ENCODE measurements at places on chromosomes 1 and 21.

DNA sequence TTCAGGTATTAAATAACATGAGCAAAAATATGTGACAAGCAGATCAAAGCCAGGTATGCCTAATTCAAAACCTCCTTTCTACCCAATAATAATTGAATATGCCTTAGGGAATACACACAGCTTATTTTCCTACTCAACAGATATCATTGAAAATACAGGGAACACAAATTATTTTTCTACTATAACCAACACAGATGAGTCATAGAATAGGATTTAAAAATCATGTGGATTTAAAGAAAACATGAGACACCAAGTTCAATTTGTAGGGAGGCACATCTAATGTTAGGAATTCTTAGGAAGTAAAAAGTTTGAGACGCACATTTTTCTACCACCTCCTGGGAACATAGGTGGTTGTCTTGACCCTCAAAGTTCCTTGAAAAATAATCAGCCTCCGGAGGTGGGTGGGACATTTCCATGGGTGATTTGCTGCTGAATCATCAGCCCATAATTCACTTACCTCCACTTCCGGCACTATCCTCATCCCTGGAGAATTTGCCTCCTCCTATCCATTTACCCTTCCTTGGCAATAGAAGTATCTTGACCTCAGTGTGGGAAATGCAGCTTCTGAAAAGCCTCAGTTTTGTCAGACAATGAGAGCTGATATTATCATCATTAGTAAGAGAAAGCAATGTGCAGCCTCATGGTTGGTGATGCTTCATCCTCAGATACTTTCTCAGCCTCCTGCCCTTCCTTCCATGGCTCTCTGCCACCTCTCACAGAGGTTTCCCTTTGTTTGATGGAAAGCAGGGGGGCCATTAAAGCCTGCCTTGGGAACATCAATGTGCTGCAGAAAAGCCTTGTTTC is 33.5 kb upstream of the RGS4 start:
- peak; percentile 72 for DNase-seq

- DNase-seq = no peak
These were observed 836 bp downstream of the CDC7 start for GRCh38 chr1:91501523-91501851.

GRCh38 chr1:163300568-163300967 is 21.2 kb upstream of the NUF2 start:
- no peak for DNase-seq

DNA sequence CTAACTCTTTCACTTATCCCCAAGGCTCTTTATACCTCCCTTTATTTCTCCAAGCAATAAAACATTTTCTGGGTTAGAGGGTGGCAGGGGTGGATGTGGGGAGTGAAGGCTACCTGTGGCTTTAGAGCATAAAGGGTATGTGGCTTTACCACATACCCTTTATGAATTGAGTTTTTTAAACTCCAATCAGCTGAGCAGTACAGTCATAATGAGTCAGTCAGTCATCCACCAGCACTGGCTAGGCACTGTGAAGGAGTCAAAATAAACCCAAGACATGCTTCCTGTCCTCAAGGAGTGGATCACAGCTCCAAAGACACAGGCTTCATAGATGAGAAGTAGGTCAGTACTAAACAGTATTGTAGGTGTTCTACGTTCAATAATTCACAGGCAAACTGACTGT is 2.6 kb upstream of the TDRD10 start:
- DNase-seq = no peak

DNA sequence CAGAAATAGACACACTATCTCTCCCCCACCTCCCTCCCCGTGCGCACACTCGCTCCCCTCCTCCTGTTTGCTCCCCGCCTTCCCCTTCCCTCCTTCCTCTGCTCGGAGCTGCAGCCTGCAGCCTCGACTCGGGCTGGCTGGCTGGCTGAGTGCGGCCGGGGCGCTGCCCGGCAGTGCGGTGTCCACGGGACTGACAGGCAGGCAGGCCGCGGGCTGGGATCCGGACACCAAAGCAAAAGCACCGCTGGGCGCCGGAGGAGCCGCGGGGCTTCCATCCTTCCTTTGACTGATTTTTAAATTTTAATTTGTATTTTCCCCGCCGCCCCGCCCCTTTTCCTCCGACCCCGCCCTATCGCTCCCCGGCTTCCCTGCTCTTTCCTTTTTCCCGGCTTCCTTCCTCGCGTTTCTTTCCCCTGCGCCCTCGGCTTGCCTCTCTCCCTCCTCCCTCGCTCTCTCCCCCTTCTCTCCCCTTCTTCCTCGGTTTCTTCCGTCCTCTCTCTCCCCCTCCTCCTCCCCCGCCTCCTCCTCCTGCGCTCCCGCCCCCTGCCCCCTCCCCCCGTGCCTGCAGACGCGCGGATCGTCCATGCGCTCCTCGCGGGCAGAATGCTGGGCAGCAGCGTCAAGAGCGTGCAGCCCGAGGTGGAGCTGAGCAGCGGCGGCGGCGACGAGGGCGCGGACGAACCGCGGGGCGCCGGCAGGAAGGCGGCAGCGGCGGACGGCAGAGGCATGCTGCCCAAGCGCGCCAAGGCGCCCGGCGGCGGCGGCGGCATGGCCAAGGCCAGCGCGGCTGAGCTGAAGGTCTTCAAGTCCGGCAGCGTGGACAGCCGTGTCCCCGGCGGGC is 109.4 kb downstream of the NAV1 start:
- no peak for DNase-seq

DNA sequence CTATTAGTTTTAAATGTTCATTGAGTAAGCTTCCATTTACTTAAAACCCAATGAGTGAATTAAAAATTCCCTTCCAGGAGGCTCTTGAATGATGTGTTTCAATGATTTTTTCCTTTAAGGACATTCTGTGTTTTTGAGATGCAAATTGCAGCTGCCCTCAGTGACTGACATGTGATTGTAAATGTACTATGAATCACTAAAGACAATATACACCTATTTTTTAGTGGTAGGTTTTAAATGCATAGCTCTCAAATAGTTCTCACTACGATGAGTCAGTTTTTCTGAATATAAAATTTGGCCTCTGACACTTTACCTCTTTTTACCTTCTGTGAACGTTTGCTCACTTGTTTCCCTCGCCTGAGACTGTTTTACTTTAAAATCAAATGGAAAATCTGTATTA is 204.7 kb downstream of the BARHL2 start:
- DNase-seq = no peak

DNA sequence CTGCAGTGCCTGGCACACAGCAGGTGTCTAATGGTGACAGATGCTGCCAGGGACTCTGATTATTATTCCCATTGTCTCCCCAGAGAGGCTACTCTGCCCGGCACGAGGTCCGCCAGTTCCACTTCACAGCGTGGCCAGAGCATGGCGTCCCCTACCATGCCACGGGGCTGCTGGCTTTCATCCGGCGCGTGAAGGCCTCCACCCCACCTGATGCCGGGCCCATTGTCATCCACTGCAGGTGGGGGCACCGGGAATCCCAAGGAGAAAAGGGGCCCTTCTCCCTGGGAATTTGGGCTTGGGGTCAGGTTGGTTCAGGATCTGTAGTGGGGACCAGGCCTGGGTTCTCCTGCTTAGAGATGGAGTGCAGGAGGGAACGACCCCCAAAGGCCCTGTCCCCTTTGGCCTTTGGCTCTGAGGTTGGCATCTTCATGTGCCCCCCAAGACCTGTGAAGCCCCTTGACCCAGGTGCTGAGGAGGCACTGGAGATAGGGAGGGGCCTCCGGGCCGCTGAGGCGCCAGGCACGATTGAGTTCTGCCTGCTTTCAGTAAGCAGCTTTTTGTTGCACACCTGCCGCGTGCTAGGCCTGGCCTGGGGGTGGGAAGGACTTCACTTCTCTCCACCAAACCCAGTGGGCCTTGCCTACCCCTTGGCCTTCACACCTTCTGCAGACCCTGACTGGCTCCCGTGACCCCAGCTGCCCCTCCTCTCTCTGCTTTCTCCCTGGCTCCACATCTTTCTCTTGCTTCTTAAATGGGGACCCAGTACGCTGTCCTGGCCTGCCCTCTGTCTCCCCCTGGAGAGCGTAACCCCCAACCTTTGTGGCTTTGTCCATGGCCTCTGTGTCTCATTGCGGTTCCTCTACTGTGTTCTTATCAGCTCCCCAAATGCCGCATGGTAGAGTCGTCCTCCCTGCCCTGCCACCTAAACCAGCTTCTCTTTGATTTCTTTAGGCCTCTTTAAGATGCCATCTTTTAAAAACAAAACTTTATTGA is 76.4 kb downstream of the PTPRU start:
- no peak for DNase-seq

DNA sequence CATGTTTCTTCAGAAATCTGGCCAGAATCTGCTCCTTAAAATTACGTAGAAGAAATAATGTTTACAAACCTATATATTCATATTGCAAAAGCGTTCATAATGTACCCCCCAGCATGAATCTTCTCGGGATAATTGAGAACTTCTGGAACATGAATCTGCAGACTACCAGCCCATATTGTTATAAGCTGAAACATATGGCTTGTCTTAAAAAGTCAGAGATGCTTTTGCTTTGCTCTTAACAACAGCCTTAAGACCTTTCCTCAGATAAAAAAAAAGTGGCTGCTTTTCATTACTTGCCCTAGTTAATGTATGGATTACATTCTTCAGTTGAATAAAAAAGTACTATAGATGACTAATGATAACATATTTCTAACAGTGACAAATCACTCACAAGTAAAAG is 15.0 kb upstream of the ZZZ3 start:
- no peak for DNase-seq

DNA sequence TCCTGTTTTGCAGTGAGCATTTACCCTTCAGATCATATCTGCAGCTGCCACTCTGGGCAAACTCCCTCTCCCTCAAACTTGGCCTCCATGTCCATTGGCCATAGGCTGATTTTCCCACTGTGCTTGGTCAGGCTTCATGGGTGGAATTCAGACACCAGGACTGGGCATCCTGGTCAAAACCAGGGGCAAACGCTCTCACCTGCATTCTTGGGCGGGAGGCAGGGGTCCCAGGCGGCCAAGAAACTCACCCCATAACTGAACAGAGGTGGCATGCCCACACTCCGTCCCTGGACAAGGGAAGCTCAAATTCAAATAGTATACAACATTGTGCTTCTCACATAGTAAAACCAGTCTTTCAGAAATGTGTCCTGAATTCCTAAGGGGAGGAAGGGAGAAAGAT is 81.1 kb upstream of the ZNF648 start:
- no peak for DNase-seq

DNA sequence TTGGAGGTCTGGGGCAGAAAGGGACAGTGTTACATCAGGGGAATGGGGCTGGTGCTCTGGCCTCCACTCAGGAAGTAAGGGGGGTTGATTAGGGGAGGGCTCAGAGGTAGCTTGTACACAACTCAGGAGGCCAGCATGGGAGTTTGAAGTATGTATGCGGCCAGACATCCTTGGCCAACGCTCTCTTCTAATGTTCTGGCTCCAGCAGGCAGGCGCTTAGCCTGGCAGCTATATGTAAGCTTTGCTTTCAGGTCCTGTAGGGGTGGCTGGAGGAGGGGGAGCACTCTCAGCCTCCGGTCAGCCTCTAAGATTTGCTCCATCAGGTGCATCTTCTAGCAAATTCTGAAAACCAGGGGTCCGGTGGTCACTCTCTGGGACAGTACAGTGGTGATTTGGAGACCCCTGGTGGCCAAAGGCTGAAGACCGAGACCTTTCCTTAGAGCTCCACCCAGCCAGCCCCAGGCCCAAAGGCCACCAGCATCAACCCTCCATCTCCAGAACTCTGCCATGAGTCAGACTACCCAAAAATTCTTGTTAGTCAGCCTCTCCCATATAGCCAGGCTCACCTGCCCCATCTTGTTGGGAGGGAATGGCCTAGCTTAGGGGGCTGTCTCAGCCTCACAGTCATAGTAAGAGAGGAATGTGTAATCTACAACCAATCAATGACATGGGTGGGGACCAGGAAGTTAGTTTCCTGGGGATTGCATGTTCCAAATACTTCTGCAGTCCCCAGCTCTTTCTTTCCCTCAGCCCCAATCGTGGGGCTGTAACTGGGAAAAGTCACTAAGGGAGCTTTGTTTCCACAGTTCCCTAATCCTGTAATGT is 9.7 kb upstream of the COL8A2 start:
- no peak for DNase-seq

DNA sequence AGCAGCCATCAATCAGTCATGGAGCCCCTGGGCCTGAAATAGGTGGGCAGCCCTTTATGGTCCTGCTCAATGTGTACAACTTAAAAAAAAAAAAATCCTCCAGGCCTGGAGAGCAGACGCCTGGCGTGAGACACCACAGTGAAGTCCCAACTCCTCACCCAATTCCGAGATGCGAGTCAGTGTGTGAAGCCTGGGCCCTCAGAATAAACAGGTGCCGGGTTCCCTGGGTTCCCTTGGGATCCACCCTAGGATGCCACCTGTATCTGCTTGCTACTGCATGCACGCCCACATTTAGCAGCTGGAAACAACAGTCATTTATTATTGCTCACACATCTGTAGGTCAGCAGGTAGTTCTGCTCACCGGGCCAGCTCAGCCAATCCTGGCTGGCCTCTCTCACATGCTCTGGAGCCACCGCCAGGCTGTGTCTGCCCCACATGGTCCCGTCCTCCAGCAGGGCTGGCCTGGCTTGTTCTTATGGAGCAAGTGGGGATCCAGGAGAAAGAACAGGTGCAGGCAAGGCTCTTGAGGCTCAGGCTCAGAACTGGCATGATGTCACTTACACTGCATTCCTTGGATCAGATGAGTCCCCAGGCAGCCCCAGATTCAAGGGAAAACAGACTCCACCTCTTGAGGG is 172.7 kb downstream of the NPHP4 start:
- no peak for DNase-seq

GRCh38 chr1:235923466-235924021 is 56.8 kb upstream of the LYST start:
- no peak for DNase-seq

DNA sequence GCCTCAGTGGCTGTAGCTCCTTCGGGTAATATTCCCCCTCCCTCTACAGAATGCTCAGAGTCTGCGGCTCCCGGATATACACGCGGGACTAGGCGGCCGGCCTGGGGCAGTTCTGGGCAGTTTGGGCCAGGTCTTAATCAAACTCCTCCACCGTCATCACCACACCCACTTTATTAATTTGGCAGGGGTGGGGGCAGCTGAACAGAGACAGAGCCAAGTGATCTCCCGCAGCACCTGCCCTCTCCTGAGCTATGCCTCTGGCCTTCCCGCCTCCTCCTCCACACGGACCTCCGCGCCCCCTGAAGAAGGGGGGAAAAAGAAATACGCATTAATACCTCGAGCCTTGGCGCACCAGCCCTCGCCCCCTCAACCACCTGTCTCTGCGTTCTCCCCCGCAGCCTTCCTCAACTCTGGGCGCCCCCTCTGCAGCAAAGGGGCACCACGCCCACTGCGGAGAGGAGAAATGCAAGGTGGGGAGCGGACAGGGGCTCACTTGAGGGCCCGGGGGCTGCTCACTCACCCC is 42.6 kb downstream of the CD34 start:
- no peak for DNase-seq

DNA sequence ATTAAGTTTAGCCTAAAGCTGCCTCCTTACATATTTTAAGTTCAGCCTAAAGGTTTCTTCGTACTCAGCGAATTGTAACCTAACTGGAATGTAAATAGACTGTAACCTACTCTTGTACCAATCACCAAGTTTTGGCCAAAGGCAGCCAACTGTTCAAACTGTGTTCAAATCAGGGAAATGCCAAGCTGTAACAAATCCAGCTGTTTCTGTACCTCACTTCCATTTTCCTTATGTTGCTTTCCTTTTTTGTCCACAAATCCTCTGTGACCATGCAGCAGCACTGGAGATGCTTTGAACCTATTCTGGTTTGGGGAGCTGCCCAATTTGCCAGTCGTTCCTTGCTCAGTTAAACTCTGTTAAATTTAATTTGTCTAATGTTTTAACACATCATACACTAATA is 3.2 kb upstream of the APOBEC4 start:
- DNase-seq = no peak
